CMK (cell line): ENCODE measurements at places on chromosomes 16 and 17.

DNA sequence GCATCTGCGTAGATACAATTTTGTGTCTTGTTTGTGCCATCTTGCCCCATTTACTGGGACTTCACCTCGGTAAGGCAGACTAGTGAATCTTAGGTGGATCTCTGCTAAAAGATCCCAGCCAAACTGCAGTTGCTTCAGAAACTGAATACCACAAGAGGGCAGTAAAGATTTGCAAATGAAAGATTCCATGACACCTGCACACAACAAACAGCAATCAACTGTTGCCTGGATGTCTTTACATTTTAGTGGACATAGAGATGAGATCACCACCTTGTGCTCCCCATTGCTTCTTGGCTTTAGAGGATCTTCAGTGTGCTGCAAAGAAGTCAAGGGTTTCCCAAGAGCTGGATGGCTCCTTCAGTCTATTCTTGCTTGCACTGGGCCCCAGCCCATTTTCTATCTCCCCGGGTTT is 119.2 kb upstream of the CACNG5 start:
- DNase-seq = no peak

DNA sequence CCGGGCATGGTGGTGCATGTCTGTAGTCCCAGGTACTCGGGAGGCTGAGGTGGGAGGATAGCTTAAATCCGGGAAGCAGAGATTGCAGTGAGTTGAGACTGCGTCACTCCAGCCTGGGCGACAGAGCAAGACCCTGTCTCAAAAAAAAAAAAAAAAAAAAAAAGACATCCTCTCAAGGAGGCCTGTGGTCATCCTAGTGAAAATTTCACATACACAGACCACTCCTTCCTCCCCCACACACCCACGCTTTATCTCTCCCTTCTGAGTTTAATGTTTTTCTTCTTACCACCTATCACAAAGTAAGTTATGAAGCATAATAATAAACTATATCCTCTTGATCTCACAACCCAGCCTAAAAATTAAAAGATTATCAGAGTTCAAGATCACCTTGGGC is 1.3 kb upstream of the NOL11 start:
- peak; percentile 31 for DNase-seq

- no peak for DNase-seq
Measured at GRCh38 chr17:29124135-29124924, 55.9 kb downstream of the MYO18A start.

DNA sequence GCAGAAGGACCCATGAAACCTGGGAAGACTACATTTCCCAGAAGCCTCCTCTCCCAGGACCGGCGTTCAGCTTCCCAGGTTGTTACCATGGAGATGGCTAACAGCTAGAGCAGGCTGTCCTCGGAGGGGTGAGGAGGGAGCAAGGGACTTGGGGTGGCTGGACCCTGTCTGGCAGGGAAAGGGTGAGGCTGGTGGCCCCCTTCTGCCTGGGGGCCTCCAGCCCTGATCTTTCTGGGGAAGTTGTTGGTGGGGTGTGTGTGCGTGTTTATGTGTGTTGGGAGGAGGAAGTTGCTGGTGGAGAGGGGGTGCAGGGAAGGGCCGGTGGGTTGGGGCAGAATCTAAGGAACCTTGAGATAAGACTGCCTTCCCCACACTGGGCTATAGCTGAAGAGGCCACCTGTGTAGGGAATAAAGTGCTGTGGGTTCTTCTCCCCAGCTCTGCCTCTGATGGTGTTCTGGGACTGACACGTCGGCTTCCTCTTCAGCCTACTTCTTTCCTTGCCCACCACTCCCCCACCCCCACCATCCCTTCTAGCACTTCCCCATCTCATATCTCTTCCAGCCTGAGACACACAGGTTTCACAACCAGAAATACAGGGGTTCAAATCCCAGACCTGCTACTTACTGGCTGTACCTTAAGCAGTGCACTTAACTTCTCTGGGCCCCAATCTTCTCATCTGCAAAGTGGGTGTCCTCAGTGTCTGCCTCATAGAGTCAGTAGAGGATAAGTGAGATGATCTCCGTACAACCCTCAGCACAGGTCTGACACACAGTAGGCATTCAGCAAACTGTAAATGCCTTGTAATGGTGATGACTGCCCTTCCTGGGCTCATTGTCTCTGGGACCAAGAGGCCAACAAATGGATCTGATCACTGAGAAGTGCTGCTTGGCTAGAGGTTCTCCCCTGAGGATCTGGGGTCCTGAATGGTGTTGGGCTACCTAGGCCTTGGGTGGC is at the start of gene DRC7:
DRC7 (plus strand) TSS at position 82 of the 955 bp plus-strand sequence. CDS start 3,144 bp downstream, outside the sequence.
- peak; percentile 85 for DNase-seq

- DNase-seq = no peak
Measured at GRCh38 chr17:5800646-5801045, 216.3 kb upstream of the NLRP1 start.

- no peak for DNase-seq
Measured at GRCh38 chr17:77404812-77405581, 264.2 kb downstream of the SEC14L1 start.

DNA sequence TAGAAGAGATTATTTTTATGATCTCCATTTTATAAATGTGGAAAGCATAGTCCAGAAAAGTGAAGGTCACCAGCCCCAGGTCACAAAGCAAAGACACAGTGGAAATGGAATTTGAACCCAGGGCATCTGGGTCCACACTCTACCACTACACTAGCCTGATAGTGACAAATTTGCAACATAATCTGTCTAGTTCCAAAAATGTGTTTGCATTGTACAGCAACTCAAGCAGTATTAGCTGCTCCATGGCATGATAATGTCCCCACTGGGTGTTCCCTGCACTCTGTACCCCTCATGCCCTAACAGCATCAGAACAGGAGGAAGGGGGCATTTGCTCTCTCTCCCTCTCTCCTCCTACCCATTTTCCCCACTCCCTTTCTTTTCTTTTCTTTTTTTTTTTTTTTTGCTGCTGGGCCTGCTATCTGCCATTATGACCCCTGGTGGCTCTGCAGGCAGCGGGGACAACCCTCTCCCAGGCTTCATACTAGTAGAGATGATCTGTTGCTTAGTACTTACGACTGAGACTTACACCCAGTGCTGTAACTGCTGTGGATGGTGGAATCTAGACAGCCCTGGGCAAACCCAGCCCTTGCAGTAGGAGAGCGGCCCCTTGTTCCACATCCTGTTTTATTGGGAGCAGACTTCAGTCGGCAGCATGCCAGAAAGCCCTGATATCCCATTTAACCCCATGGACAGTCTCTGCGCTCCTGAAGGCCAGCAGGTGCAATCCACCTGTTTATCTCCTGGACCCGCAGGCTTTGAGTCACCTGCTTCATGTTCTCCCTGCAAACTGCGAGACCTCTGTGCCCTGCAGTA is 306.3 kb downstream of the SOX9 start:
- DNase-seq = no peak

- no peak for DNase-seq
Measured at GRCh38 chr16:53262645-53263044, 171.6 kb upstream of the RBL2 start.

GRCh38 chr17:73623818-73624217 is 20.4 kb downstream of the SDK2 start:
- no peak for DNase-seq

DNA sequence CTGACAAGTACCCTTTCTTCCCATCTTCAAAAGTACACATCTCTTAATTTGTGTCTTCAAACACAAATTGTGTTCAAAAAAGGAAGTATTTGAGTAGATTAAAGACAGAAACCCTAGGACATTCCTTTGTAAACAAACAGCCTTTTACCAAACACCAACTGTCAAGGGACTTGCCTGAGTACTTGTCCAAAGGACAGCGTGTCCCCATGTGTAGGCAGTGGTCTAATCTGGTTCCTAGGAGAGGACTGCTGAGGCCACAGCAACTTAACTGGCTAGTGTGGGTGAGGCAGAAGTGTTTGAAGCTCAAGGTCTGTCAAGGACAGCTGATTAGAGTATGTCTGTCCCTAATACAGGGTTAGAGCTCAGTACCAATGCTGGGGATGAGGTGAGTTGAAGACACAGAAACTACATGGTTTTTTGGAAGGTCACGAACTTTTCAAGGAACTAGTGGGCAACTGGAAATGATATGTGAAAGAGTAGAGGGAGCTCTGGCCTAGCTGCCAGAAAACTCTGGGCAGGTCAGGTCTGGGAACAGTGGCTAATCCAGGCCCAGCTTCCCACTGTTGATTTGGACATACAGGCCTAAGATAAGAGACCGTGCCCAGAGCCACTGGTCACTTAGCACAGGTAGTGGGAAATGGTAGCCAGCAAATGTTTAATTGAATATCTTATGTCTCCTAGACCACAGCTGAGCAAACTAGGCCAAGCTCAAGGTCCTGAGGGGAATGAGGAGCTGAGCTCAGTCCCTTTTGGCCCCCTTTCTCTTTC is 10.1 kb downstream of the HMOX2 start:
- no peak for DNase-seq

DNA sequence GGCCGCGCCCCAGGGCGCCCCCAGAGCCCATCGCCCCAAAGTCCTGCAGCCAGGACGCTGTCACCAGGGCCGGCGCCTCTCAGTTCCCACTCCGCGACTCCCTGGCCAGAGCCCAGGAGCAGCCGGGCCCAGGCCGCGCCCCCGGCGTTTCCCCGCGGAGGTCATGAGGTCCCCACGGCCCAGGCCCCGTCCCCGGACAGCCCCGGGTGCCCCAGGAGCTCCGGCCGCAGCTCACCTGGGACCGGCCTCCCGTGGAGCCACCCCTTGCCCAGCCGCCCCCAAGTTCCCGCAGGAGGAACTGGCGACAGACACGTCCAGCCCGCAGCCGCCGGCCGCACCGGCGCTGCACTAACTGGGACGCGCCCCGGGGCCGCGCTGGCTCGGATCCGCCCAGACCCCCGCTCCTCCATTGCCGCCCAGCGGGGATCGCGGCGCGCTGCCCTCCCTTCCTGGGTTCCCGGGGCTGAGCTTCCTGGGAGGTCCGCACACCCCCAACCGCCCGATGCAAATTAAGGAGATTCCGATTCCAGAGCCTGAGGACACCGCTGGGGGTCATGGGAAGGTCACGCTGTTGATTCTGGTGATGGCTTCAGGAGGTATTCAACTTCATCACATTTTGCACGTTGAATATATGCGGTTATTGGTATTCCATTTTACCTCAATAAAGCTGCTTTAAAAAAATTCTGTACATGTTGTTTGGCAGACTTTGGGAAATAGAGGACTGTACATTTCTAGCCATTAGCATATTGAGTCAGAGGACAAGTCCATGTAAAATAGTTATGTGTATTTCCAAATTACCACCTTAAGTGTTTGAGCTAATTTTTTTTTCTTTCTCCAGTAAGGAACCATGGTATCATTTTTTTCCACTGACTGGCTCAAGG is 9.9 kb downstream of the AHSP start:
- DNase-seq = no peak

GRCh38 chr17:18066866-18067265 is 20.9 kb upstream of the DRG2 start:
- DNase-seq = no peak
